ENCODE measurements at places on chromosomes 2 and 18. TPM values are rescaled to one million over a fixed set of nuclear protein-coding genes. Genes with fewer than 3 reads are reported as not detected.

The C2orf78 gene
- not detected for polyA plus RNA-seq

The FBXO15 gene
- polyA plus RNA-seq = 0.90 TPM

The IL36A gene
- polyA plus RNA-seq = not detected

The STK11IP gene
- 9.2 TPM for polyA plus RNA-seq

The CPLX4 gene
- not detected for polyA plus RNA-seq

Data from IgD-negative memory B cell (primary cell).